ENCODE measurements at places on chromosomes 6 and 20.

DNA sequence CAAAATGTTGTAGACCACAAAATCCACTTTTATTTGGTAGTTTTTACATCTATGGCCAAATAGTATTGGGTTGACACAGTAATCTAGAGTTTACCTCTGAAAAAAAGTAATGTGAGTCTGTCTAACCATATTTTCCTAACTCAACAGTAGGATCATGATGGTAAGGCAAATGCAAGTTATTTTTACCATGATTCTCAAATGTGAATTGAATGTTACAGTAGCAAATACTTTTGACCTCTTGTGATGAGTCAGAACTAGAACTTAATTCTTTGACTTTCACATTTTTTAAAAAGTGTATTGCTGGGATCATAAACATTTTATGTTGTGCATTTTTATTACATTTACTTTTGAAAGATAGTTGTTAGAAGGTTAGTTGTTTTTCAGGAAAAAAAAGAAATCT, 22.0 kb downstream of the RNF146 start:
- DNase-seq: no peak

GRCh38 chr20:15716256-15716655, 857.0 kb downstream of the KIF16B start:
- no peak for DNase-seq

- DNase-seq: no peak
These were observed at the start of gene NOTCH4 for GRCh38 chr6:32223258-32224235. Gene NOTCH4 (minus strand): TSS chr6:32224067. CDS start chr6:32223928, 139 bp downstream.

GRCh38 chr6:55963301-55963700, 87.9 kb upstream of the BMP5 start:
- DNase-seq: no peak

DNA sequence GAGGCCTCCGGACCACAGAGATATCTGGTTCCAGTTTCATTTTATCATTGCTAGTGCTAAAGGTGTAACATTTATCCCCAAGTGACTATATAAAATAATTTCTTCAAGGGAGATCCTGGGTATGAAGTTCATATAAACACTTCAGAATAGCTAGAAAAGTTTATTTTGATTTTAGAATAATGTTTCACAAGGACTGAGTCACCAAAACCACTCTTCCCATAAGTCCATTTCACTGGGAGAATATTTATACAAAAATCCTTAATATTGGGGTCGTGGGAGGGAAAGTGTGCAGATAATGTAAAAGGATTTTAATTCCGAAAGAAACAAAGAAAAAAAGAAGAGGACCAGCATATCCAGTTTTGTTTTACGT, 128.1 kb downstream of the ISM1 start:
- DNase-seq: no peak

GRCh38 chr20:63276956-63277355, 4.3 kb downstream of the ARFGAP1 start:
- DNase-seq: no peak

Measured in stimulated activated CD8-positive, alpha-beta memory T cell treated with anti-CD3 and anti-CD28 coated beads, Interleukin-7, amount 100 ng/mL, for 48 hours (primary cell).